ENCODE measurements at places on chromosomes 1 and 21.

GRCh38 chr1:30758785-30759380, 1.3 kb upstream of the LAPTM5 start:
- DNase-seq, result no peak

DNA sequence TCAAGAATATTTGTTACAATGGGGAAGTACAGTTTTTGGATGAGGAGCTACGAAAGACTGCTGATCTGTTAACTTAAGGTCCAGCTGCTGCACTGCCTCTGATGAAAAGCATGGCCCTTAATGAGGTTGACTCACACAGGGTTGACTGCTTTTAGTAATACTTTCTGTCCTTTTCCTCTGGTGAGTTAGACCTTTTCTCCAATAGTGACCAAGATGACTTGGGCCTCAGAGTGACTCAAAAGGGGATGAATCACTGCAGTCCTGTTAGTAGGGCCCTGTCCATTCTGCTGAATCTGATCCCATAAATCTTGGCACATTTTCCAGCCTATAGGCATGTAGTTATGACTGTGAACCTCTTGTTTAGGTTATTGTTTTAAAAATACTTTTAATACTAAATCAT, 2.7 kb downstream of the DISP1 start:
- peak; percentile 81 for DNase-seq

DNA sequence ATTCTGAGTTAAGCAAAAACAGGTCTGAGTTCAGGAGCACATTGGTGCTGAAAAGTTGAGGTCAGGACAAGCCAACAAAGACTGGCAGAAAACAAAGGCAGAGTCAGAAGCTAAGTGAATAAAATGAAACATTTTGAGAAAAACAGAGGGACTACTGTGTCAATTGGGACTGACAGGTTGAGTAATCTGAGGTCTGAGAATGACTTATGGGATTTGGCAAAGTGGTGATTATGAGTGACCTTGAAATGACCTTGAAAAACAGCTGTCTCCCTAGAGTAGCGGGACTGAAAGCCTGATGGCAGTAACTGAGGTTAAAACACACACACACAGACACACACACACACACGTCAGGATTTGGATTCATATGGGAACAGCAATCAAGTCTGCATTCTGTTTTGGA, 8.8 kb upstream of the COG2 start:
- no peak for DNase-seq

DNA sequence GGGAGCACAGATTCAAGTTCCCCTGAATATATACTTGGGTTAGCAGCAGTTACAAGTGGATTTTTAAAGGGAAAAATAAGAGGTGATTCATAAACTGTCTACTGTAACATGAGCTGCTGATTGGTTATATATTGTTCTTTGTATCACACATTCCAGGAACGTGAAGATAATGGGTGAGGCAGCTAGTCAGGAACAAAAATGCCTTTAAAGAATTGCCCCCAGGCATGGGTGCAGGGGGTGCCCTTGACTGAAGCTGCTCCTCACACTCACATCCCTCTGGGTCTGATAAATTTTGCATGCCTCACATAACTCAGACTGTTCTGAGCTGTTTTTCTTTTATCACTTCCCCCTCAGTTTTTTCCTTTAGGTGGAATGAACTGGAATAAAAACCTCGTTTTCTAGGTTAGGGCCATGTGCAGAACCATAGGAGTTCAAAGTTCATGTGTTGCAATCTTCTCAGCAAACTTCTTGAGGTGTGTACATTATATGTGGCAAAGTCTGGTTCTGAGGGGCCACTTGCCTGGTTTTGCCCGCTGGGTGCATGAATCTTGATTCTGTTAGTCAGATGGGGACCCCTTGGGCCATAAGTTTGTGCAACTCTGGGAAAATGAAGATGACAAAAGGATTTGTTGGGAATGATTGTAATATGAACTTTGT, 21.1 kb downstream of the TBX19 start:
- DNase-seq, result no peak

- DNase-seq, result no peak
These were observed 671 bp downstream of the KIF26B start for GRCh38 chr1:245155272-245156040.

GRCh38 chr1:1228596-1229321, 3.0 kb downstream of the SDF4 start:
- no peak for DNase-seq

GRCh38 chr1:241142493-241142892, 214.5 kb downstream of the RGS7 start:
- no peak for DNase-seq
